ENCODE measurements at places on chromosomes 2 and 18.

- DNase-seq, result no peak
- H3K4me1 ChIP-seq, result no peaks in the 10 kb centered on the region
- H3K36me3 ChIP-seq, result no peaks in the 10 kb centered on the region
- no peak overlapping the region for H3K27ac ChIP-seq
- H3K27me3 ChIP-seq, result no peaks in the 10 kb centered on the region
These were observed 363.4 kb downstream of the RPRM start for GRCh38 chr2:153115141-153115540.

GRCh38 chr2:204145263-204145751 is 208.7 kb downstream of the ICOS start:
- H3K27ac ChIP-seq, result peak overlapping the region; percentile 60
- no peaks in the 10 kb centered on the region for H3K36me3 ChIP-seq
- H3K4me3 ChIP-seq, result peak overlapping the region; percentile 83
- H3K27me3 ChIP-seq, result peaks cover 55% of the 10 kb centered on the region
- H3K4me1 ChIP-seq, result peaks cover 12% of the 10 kb centered on the region

GRCh38 chr2:157835006-157835405 is 41.1 kb downstream of the ACVR1 start:
- no peak overlapping the region for H3K4me3 ChIP-seq
- H3K27me3 ChIP-seq, result no peaks in the 10 kb centered on the region
- H3K36me3 ChIP-seq, result no peaks in the 10 kb centered on the region
- H3K4me1 ChIP-seq, result peaks cover 44% of the 10 kb centered on the region

DNA sequence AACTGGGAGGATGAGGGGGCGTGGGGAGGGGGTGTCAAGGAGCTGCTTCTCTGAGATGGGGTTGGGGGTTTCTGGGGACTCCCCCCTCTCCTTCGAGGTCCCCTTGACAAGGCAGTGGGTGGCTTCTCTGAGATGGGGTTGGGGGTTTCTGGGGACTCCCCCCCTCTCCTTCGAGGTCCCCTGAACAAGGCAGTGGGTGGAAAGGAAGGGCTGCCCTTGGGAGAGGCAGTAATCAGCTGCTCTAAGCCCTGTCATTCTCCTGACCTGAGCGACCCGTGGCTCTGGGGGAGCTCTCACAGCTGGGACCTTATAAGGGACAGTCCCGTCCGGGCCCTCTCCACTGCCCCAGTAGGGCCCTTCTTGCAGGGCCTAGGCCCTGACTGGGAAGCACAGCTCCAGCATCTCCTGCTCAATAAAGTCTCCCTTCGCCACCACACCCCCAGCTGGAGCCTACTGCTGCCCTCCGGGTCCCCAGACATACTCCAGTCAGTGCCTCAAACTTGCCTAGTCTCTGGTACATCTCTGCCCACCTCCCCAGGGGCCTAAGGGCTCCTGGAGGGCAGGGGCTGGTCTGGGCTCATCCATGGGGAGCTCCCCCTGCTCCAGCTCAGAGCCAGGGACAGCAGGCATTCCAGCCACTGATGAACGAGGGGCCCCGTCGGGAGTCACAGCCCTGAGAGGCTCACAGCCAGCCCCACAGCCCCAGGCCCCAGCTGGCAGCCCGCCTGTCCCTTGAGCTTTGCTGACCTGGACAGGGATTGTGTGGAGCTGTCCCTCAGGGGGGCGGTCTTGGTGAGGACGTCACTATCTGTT is 2.8 kb downstream of the GAREM2 start:
- H3K4me1 ChIP-seq, result peaks cover 22% of the 10 kb centered on the region
- no peaks in the 10 kb centered on the region for H3K36me3 ChIP-seq
- H3K27ac ChIP-seq, result no peak overlapping the region
- H3K4me3 ChIP-seq, result no peak overlapping the region
- no peak for DNase-seq

DNA sequence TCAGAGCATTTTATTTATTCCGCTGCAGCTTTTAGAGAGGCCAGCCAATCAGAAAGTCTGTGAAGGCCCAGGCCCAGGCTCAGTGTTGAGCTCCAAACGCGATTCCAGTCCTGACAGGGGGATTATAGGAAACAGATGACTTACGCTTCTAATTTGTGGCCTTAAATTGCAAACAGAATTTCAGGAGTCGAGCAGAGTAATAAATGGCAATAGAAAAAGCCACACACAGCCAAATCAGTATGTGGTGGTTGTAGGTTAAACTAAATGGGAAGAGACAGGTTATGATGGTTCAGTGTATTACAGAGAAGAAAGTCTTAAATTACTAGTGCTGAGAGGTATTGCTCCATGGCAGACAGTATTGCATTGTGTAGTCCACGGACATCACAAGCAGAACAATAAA is 131.0 kb upstream of the ZEB2 start:
- no peak for DNase-seq
- H3K36me3 ChIP-seq, result no peaks in the 10 kb centered on the region
- H3K4me1 ChIP-seq, result no peaks in the 10 kb centered on the region
- no peaks in the 10 kb centered on the region for H3K27me3 ChIP-seq

GRCh38 chr2:22719396-22719795 is 665.6 kb upstream of the KLHL29 start:
- no peaks in the 10 kb centered on the region for H3K4me1 ChIP-seq
- no peaks in the 10 kb centered on the region for H3K36me3 ChIP-seq
- no peak overlapping the region for H3K4me3 ChIP-seq
- H3K27ac ChIP-seq, result no peak overlapping the region
- DNase-seq, result no peak

GRCh38 chr18:12048010-12048826 is 45.4 kb upstream of the ANKRD62 start:
- no peaks in the 10 kb centered on the region for H3K36me3 ChIP-seq
- no peak overlapping the region for H3K4me3 ChIP-seq
- peaks cover 58% of the 10 kb centered on the region for H3K27me3 ChIP-seq
- H3K4me1 ChIP-seq, result peaks cover 4% of the 10 kb centered on the region
- no peak overlapping the region for H3K27ac ChIP-seq

DNA sequence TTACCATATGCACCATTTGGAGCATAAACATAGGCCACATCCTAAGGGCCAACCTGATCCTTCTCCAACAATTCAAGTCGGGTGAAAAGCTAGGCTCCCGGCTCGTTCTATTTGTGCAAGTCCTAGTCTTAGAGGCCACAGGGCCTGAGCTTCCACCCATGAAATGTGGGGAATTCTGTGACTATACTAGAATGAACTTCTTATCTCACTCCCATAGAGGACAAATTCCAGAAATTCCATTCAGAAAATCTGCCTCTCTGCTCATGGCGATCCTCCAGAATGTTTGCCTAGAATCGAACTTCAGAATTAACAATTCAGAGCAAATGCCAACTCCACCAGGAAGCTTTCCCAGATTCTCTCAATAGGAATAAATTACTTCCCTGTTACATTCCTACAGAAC is 187.9 kb downstream of the BCL11A start:
- no peak for DNase-seq
- H3K4me3 ChIP-seq, result no peak overlapping the region
- H3K27ac ChIP-seq, result no peak overlapping the region
- H3K27me3 ChIP-seq, result peaks cover 6% of the 10 kb centered on the region

DNA sequence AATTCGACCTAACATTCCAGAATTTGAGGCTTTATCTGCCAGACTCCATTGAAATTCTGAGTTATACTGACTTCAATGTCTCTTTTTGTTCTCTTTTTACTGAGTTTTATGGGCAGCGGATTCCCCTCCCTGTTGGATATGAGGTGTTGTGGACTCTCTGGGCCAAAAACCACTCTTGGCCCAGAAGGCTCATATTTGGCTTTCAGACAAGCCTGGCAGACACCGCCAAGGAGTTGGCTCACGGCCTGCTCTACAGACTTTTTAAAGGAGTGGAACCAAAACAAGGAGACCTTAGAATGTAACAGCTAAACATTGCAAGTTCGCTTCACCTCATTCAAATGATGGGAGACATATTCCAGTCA is 206.4 kb upstream of the NCKAP5 start:
- DNase-seq, result no peak
- H3K4me3 ChIP-seq, result no peak overlapping the region
- H3K27me3 ChIP-seq, result peaks cover 16% of the 10 kb centered on the region
- H3K27ac ChIP-seq, result no peak overlapping the region
- no peaks in the 10 kb centered on the region for H3K36me3 ChIP-seq
